ENCODE measurements at places on chromosomes 5 and 9. TPM values are rescaled to one million over a fixed set of nuclear protein-coding genes. Genes with fewer than 3 reads are reported as not detected.

SV2C gene
- total RNA-seq, result 0.11 TPM

- no peak for DNase-seq
Measured at GRCh38 chr9:84677080-84677479, 7.6 kb downstream of the NTRK2 start.

DNA sequence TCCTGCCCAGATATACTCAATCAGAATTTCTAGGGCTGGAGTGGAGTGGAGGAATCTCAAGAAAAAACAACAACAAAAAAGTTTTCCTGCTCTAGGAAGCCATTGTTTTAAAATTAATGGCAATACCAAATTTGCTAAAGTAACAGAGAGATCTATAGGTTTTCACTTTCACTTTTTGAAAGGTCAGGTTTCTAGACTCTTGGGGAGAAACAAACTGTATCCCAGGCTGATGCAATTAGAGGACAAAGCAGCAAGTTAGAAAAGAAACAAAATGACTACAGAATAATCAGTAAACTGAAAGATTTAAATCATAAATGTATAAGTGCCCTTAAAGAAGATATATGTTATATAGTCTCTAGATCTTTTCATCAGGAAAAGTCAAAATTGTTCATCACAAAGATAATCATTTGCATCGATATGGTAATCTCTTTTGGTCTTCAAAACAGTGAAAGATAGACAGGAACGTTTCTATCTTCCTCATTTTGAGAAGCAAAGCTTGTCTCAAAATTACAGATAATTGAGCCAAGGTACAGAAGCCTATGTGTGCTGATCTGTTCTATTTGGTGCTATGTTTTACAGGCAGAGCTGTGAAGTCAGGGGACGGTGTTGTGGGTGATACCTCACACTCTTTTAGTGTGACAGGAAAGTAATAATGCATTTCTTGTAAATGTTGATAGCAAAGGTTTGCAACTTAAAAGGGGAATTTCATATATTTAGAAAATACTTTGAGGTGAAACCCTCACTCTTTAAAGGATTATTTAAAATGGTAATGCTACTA, 1746.6 kb upstream of the C9orf72 start:
- DNase-seq, result no peak

DNA sequence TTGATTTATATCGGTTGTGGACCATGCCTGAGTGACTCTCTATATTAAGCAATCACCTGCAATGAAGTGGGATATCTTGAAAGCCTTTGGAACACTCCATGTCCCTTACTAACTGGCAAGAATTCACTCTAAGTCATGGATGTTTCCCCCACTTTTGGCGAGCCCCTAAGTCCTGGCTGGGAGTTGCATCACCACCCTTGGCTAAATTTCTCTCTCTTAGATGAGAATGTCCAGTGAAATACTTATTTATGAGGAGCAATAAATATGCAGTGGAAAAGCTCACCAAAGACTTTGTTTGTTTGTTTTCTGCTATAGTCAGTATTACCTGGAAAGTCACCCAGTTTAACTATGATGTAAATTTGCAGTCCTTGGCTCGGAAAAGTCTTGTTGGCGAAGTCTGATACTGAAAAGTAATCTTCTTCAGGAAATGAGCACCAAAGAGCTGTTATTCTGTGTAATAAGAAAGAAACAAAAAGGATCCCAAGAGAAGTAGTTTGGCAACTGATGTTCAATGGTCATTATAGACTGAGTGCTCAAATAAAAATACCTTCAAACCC, 333.8 kb downstream of the DMRT2 start:
- DNase-seq, result no peak

CA9 gene
- 0.27 TPM for total RNA-seq

DNA sequence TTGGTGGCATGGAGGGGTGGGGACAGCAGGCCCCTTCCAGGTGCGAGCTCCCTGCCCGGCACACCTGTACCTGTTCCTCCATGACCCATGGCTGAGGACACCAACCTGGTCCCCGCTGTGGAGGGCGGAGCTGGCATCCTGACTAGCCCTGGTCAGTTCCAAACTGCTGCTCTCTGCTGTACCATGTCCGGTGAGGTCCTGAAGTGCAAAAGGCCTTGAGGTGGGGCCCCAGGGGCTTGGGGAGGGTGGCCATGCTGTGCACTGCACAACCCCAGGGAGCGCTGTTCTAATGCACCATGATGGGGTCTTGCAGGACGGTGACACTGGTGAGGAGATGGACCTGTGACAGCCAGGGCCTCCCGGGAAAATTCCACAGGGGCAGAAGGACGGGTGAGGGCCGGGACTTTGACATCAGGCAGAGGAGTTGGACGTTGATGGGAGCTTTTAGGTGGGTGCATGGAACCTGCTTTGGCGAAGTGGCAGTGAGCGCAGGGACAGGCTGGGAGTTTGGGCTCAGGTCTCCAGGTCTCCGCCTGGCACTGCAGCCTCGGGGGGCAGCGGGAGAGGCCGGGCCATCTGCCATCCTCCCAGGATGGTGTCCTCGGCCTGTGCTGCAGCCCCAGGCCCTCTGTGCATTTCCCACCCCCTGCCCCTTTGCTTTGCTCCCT, 38.9 kb downstream of the COL5A1 start:
- DNase-seq, result no peak

- no peak for DNase-seq
Measured at GRCh38 chr9:112586599-112587155, 100.0 kb downstream of the KIAA1958 start.

- DNase-seq, result peak; percentile 97
Measured at GRCh38 chr5:51810592-51810991, 427.3 kb downstream of the ISL1 start.

GRCh38 chr9:137462396-137462985, 3.4 kb upstream of the NSMF start:
- DNase-seq, result no peak

DNA sequence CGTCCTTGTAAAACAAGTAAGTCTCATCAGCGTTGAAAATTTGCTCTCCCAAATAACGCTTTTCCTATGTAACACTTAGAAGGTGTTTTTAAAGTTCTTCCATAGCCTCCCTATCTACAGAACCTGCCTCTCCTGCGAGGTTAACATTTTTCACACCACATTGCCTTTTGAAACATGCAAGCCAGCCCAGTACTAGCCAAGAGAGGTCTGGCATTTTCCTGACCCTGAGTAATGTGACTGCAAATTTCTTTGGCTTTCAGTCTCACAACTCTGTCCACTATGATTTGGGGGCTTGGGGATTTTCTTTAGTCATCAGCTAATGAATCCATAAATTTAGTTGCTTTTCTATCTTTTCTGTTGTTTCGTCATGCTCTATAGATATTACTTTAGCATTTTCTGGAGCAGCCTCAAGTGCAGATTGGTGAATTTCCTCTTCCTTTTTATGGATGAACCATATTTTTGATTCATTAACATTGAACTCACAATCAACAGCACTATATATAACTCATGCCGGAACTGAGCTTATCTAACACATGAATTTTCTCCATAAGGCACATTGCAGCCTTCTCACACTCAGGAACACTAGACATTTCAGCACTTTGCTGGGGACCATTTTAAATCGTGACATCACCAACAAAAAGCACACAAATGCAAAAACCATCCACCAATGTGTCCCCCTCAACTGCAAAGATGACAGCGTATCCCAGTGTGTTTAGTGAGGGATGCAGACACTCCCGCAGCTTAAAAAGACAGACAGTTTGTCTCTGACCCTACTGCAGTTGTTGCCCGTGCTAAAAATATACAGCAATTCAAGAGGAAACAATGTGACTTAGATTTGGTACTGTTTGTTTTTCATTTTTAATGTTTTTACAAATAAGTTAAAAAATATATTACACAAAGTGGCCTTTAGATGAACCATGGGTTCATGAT, 77.2 kb upstream of the SPATA31C2 start:
- no peak for DNase-seq

PRRX2 gene
- total RNA-seq, result not detected

Data from foreskin keratinocyte (primary cell).